Glutamatergic neuron (in vitro differentiated cells): ENCODE measurements at places on chromosomes 16 and 17.

GRCh38 chr16:50445621-50446555 is 77.1 kb upstream of the BRD7 start:
- DNase-seq = no peak

- peak; percentile 65 for DNase-seq
These were observed 3.7 kb downstream of the TMC8 start for GRCh38 chr17:78133971-78134898.

GRCh38 chr17:21303441-21304065 is 19.0 kb downstream of the MAP2K3 start:
- no peak for DNase-seq

DNA sequence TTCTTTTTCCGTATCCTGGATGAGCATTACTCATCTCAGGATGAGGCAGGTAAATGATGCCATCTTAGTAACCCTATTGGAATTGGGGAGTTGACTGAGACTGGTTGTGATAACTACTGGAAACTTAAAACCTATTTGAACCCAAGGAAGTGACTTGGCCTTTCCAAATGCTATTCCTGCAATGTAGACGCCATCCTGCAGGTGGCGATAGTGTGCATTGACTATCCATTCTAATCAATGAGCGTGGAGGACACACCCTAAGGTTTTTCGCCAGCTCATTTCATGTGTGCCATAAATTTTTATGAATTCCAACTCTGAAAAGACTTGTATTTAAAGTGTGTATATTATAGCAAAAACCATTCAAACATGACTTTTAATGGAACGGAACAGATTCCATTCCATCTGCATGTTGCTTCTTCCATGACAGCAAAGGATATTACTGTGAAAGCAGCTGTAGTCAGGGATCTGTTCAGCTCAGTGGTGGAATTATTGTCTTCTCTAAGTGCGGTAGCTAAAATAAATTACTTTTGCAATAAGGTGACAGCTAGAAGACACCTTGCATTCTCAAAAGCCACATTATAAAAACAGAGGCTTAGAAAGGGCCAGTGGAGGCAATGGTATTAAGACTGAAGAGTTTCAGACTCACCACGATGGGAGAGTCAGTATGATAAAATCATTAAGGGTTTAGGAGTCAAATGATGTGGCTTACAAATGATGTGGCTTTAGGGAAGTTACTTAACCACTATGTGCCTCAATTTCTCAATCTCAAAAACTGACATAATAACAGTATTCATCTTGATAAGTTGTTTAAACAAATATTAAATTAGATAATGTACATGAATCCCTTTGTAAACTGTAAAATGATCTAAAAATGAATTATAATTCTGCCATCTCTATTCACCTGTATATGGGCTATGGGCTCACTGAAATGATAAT is 55.5 kb downstream of the SYT17 start:
- peak; percentile 76 for DNase-seq

DNA sequence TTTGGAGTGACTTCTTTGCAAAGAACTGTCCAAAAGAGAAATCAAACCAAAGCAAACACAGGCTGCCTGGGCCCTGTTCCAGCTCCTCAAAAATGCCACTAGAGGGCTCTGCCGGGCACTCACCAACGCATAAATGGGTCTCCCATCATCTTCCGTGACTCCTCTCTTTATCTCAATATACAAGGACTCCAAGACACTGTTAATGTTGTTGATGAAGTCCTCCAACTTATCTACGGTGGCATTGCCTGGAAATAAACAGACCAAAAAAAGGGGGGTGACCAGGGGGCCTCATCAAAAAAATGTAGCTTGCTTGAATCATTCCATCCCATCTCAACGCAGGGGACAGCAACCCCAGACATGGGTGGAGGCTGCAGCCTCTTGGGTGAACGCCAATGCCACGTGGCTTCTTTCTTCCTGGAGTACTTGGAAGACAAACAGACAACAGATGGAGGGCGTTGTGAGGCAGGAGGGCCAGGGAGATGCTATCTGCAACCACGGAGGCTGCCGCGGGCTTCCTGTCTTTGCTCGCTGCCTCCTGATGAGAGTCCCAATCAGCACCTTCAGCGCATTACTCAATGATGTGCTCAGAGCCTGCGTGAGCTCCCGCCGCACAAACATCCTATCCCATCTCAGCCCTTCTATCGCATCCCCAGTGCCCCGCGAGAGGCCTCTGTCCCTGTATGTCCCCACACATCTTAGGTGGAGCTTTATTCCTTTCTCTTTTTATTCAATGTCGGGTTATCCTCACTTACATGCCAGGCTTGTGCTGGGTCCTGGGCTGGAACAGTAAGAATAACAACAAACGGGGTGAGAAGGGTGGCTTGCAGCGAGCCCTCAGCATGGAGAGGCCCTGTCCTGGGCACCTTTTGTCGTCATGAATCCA is 32.0 kb downstream of the KDM8 start:
- no peak for DNase-seq

- no peak for DNase-seq
These were observed 2.4 kb downstream of the MLKL start for GRCh38 chr16:74698222-74698621.

DNA sequence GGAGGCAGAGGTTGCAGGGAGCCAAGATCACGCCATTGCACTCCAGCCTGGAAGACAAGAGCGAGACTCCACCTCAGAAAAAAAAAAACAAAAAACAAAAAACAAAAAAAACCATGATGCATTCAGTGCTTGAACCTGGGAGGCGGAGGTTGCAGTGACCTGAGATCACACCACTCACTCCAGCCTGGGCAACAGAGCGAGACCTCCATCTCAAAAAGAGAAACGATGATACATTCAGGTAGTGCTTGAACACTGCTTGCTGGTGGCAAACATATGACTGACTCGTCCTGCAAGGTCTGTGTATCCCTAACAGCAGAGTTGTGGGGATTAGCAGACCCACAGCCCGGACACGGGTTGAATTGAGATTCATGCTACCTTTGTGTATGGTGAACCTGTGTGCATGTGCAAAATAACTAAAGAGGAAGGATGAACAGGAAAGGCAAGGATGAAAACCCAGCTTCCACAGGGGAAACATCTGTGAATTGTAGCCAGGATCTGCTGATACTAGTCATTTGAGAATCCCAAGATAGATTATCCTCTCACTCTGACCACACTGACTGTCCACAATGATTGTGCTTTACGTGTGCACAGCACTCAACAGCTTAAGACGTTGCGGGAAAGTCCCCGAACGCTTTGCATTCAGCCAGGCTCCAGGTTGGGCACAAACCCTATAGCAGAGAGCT is 52.4 kb upstream of the MRPS23 start:
- no peak for DNase-seq

GRCh38 chr17:74631468-74632450 is 8.2 kb upstream of the CD300E start:
- DNase-seq = no peak

GRCh38 chr16:90047714-90048346 is 28.6 kb upstream of the DBNDD1 start:
- no peak for DNase-seq
